Pancreas (tissue), 10 donors: ENCODE measurements at places on chromosomes 3 and 15. TPM values are rescaled to one million over a fixed set of nuclear protein-coding genes. Genes with fewer than 3 reads are reported as not detected.

FAM174B gene
- polyA plus RNA-seq, result 26.0 TPM

SCG3 gene
- 67.5 TPM for polyA plus RNA-seq

VPS8 gene
- polyA plus RNA-seq, result 7.9 TPM

DCLK3 gene
- polyA plus RNA-seq, result 0.04 TPM

CHST2 gene
- 0.49 TPM for polyA plus RNA-seq

DNA sequence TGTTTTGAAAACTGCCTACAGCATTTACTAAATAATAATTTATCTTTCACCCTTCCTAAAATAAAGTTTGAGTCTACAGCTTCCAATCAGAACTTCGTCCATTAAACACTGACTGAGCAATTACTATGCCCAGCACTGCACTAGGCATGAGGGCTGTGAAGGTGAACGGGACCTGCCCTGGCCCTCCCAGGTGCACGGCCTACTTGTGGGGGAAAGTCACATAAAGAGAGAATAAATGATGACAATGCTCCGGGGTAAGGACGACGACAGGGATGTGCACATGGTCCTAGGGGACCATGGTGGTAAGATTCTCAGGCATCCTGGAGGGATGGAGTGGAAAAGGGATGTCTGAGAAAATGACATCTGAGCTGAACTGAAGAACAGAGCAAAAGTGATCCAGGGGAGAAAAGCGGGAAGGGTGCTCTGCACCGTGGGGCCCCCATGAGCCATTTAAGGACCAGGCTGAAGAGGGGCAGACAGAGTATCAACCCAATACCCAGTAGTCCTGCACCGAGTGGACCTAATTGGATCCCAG, 11.5 kb downstream of the PLA2G4F start:
- H3K36me3 ChIP-seq, result no peaks in the 10 kb centered on the region
- no peaks in the 10 kb centered on the region for H3K27me3 ChIP-seq
- no peak for DNase-seq
- no peak overlapping the region for H3K27ac ChIP-seq
- H3K4me3 ChIP-seq, result no peak overlapping the region

DNA sequence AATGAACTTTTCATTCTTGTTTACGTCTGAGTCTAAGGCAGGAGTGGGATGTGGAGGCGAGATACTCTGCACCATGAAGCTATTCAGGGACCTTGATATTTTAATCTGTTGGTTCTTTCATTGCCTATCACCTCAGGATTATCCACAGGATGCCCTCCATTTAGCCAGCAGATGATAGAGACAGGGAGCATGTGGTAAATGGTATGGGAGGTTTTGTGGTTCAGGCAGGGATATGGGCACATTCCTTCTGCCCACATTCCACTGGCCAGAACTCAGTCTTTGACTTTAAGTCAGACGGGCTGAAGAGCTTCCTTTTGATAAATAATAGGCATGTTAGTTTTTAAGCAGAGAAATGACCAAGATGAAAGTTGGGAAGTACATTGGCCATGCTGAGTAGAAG, 548.0 kb upstream of the CCDC54 start:
- H3K27me3 ChIP-seq, result no peaks in the 10 kb centered on the region
- no peaks in the 10 kb centered on the region for H3K4me1 ChIP-seq
- H3K27ac ChIP-seq, result no peak overlapping the region
- DNase-seq, result no peak

- DNase-seq, result no peak
- no peak overlapping the region for H3K4me3 ChIP-seq
- no peaks in the 10 kb centered on the region for H3K4me1 ChIP-seq
- H3K27ac ChIP-seq, result no peak overlapping the region
- no peaks in the 10 kb centered on the region for H3K36me3 ChIP-seq
- no peaks in the 10 kb centered on the region for H3K27me3 ChIP-seq
Observed at GRCh38 chr15:29792426-29793159, 29.7 kb downstream of the TJP1 start.

DNA sequence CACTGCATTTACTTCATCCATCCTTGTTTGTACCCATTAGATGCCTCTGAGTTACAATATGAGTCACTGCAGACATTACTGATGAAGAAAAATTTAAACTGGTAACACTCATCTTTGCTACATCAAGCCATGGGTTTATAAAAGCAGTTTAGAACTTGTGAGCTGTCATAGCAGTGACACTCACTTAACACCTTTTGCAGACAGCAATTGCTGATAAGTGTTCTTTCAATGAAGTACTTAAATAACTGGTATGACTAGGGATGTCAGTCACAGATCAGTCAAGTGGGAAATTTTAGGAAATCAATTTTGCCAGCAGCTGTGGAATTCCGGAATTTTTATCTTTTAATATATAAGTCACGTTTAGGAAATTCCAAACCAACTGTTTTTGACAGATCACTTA, 643.0 kb downstream of the TBL1XR1 start:
- DNase-seq, result no peak
- no peak overlapping the region for H3K27ac ChIP-seq
- no peak overlapping the region for H3K4me3 ChIP-seq
- no peaks in the 10 kb centered on the region for H3K27me3 ChIP-seq
- no peaks in the 10 kb centered on the region for H3K4me1 ChIP-seq

GRCh38 chr3:17678116-17678741, 64.2 kb downstream of the TBC1D5 start:
- no peak overlapping the region for H3K27ac ChIP-seq
- DNase-seq, result no peak
- no peak overlapping the region for H3K4me3 ChIP-seq
- H3K36me3 ChIP-seq, result no peaks in the 10 kb centered on the region

- no peak overlapping the region for H3K4me3 ChIP-seq
- no peaks in the 10 kb centered on the region for H3K27me3 ChIP-seq
- no peaks in the 10 kb centered on the region for H3K4me1 ChIP-seq
- no peak for DNase-seq
Observed at GRCh38 chr3:44643024-44643423, 5.5 kb upstream of the ZNF35 start.

DNA sequence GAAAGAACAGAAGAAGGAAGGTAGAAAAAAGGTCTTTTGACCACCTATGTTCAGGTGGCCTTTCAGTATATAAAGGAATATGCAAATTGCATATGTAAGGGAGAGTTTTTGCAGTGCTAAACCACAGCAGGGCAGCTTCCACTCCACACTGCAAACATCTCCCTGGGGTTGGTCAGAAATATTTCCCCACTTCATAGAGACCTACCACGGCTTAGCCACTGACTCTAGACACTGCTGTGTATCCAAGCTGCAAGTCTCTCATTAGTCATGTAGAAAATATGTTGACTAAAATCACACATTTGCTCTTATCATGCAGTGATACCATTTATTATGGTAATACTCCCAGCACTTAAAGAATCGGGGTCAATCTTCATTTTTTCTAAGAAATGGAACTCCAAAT, 214.9 kb upstream of the NR2F2 start:
- DNase-seq, result no peak
- H3K27ac ChIP-seq, result no peak overlapping the region
- H3K27me3 ChIP-seq, result no peaks in the 10 kb centered on the region
- H3K36me3 ChIP-seq, result no peaks in the 10 kb centered on the region

GRCh38 chr3:43914269-43914668, 223.5 kb downstream of the ABHD5 start:
- no peaks in the 10 kb centered on the region for H3K27me3 ChIP-seq
- no peaks in the 10 kb centered on the region for H3K36me3 ChIP-seq
- H3K4me1 ChIP-seq, result no peaks in the 10 kb centered on the region
- H3K4me3 ChIP-seq, result no peak overlapping the region
- DNase-seq, result no peak
- no peak overlapping the region for H3K27ac ChIP-seq

DNA sequence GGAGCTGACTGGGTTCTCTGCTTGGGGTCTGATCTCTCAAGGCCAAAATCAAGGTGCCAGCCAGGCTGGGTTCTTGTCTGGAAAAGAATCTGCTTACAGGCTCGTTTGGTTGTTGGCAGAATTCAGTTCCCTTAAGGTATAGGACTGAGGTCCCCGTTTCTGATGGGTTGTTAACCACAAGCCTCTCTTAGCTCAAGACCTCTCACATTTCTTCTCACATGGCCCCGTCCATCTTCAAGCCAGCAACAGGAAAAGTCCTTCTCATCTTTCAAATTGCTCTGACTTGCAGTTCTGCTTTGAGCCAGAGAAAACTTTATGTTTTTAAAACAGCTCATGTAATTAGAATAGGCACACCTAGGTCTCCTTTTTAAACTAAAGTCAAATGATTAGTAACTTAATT, 20.4 kb downstream of the UACA start:
- peaks cover 6% of the 10 kb centered on the region for H3K4me1 ChIP-seq
- no peak for DNase-seq
- H3K27ac ChIP-seq, result no peak overlapping the region
- no peaks in the 10 kb centered on the region for H3K36me3 ChIP-seq

GRCh38 chr3:160183345-160184076, 41.7 kb upstream of the C3orf80 start:
- DNase-seq, result no peak
- H3K36me3 ChIP-seq, result no peaks in the 10 kb centered on the region
- H3K4me3 ChIP-seq, result no peak overlapping the region
- H3K27ac ChIP-seq, result no peak overlapping the region
- H3K27me3 ChIP-seq, result no peaks in the 10 kb centered on the region

DNA sequence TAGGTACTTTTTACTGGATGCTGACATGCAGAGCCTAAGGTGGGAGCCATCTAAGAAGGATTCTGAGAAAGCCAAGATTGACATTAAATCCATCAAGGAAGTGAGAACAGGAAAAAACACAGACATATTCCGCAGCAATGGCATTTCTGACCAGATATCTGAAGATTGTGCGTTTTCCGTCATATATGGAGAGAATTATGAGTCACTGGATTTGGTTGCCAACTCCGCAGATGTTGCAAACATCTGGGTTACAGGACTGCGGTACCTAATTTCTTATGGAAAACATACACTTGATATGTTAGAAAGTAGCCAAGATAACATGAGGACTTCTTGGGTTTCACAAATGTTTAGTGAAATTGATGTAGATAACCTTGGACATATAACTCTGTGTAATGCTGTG, 125.1 kb downstream of the PLCL2 start:
- H3K4me1 ChIP-seq, result peaks cover 28% of the 10 kb centered on the region
- DNase-seq, result no peak
- no peak overlapping the region for H3K27ac ChIP-seq
- H3K4me3 ChIP-seq, result no peak overlapping the region

GRCh38 chr15:88792342-88793282, 10.6 kb upstream of the ACAN start:
- no peak for DNase-seq
- H3K27ac ChIP-seq, result no peak overlapping the region
- no peak overlapping the region for H3K4me3 ChIP-seq
- no peaks in the 10 kb centered on the region for H3K4me1 ChIP-seq
- no peaks in the 10 kb centered on the region for H3K27me3 ChIP-seq

GRCh38 chr15:23616536-23616935, 31.1 kb downstream of the MAGEL2 start:
- H3K36me3 ChIP-seq, result no peaks in the 10 kb centered on the region
- DNase-seq, result no peak
- no peak overlapping the region for H3K27ac ChIP-seq
- H3K4me1 ChIP-seq, result no peaks in the 10 kb centered on the region

GRCh38 chr3:184332370-184333090, 4.9 kb upstream of the FAM131A start:
- peaks cover 44% of the 10 kb centered on the region for H3K36me3 ChIP-seq
- H3K27ac ChIP-seq, result no peak overlapping the region
- H3K4me1 ChIP-seq, result no peaks in the 10 kb centered on the region

GRCh38 chr3:74546426-74546825, 68.0 kb downstream of the CNTN3 start:
- H3K4me3 ChIP-seq, result no peak overlapping the region
- DNase-seq, result no peak
- no peaks in the 10 kb centered on the region for H3K27me3 ChIP-seq
- no peak overlapping the region for H3K27ac ChIP-seq

- H3K4me1 ChIP-seq, result no peaks in the 10 kb centered on the region
- no peak overlapping the region for H3K27ac ChIP-seq
- H3K36me3 ChIP-seq, result no peaks in the 10 kb centered on the region
- no peaks in the 10 kb centered on the region for H3K27me3 ChIP-seq
- no peak overlapping the region for H3K4me3 ChIP-seq
Observed at GRCh38 chr3:151919030-151919328, 45.5 kb downstream of the SUCNR1 start.

DNA sequence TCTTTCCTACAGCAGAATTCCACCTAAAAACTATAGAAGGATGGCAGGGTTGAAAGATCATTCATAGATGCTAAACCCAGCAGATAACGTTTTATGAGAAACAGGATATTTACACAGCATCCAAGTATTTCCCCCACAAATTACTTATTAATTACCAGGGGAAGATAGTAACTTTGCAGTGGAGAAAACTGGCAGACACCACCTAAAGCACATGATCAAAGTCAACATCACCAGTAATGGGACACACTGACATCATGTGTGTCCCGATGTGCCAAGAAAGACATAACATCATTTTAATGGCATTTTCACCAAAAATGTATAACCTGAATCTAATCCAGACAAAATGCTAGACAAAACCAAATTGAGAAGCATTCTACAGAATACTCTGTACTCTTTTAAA, 220.4 kb upstream of the THBS1 start:
- no peaks in the 10 kb centered on the region for H3K36me3 ChIP-seq
- no peak for DNase-seq
- H3K27ac ChIP-seq, result no peak overlapping the region
- H3K4me1 ChIP-seq, result peaks cover 21% of the 10 kb centered on the region
- H3K4me3 ChIP-seq, result no peak overlapping the region
- no peaks in the 10 kb centered on the region for H3K27me3 ChIP-seq

GRCh38 chr3:30349507-30349906, 256.9 kb upstream of the TGFBR2 start:
- no peaks in the 10 kb centered on the region for H3K27me3 ChIP-seq
- no peak overlapping the region for H3K4me3 ChIP-seq
- H3K27ac ChIP-seq, result no peak overlapping the region
- H3K36me3 ChIP-seq, result no peaks in the 10 kb centered on the region

- no peaks in the 10 kb centered on the region for H3K4me1 ChIP-seq
- H3K27ac ChIP-seq, result peak overlapping the region; percentile 99
- no peaks in the 10 kb centered on the region for H3K27me3 ChIP-seq
- H3K4me3 ChIP-seq, result peak overlapping the region; percentile 86
Observed at GRCh38 chr15:41115652-41116115, 396 bp downstream of the INO80 start.

DNA sequence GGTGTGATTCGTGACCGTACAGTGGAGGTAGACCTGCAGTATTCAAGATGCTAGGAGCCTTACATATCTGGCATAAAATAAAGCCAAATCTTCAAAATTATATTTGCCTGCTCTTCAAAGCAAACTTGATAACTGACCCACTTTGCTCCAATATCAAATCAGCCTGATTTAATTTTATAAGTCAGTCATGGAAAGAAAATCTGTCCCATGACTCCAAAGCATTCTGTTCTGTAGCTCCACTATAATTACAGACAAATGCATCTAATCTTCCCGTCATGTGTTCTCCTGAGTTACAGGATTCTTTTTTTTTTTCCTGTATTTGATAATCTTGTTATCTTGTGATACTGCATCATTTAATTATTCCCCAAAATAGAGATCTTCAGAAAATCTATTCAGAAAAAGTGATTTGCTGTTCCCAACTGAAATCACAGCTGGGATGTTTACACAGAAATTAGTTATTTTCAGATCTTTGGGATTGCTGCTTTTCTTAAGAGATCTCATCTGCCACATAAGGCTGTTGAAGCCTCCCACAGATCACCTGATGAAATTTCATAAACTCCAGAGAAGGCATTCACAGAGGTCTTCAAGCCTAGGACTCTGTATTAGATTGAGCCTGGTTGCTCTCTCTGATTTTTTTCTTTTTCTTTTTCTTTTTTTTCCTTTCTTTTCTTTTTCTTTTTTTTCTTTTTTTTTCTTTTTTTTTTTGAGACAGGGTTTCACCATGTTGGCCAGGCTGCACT, 27.2 kb downstream of the TIMP4 start:
- H3K27me3 ChIP-seq, result no peaks in the 10 kb centered on the region
- no peaks in the 10 kb centered on the region for H3K4me1 ChIP-seq
- H3K4me3 ChIP-seq, result no peak overlapping the region
- no peak for DNase-seq
- H3K36me3 ChIP-seq, result no peaks in the 10 kb centered on the region
- H3K27ac ChIP-seq, result no peak overlapping the region
